Stimulated activated CD8-positive, alpha-beta memory T cell treated with anti-CD3 and anti-CD28 coated beads, Interleukin-15, amount 100 ng/mL, for 24 hours (primary cell): ENCODE measurements at places on chromosomes 2 and 18.

- no peak for DNase-seq
These were observed 23.2 kb upstream of the RNF103 start for GRCh38 chr2:86646865-86647264.

DNA sequence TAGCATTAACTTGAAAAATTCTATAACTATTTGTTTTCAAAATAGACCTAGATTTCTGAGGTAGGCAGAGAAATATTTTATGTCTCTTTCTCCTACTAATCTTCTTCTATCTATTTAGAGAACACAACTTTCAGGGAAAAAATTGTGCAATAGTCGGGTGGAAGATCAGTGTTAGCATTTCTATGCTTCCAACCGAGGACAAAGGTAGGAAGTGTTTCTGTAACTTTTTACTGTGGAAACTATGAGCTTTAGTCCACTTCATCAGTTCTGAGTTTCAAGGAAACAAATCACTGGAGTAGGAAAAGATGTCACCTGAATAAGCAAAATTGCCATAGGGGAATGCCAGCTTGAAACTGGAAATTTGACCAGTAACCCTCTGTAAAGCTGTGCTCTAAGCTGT lies 207.7 kb upstream of the CTAGE1 start:
- no peak for DNase-seq

GRCh38 chr18:79816981-79817606 lies 19.4 kb downstream of the KCNG2 start:
- DNase-seq: no peak

DNA sequence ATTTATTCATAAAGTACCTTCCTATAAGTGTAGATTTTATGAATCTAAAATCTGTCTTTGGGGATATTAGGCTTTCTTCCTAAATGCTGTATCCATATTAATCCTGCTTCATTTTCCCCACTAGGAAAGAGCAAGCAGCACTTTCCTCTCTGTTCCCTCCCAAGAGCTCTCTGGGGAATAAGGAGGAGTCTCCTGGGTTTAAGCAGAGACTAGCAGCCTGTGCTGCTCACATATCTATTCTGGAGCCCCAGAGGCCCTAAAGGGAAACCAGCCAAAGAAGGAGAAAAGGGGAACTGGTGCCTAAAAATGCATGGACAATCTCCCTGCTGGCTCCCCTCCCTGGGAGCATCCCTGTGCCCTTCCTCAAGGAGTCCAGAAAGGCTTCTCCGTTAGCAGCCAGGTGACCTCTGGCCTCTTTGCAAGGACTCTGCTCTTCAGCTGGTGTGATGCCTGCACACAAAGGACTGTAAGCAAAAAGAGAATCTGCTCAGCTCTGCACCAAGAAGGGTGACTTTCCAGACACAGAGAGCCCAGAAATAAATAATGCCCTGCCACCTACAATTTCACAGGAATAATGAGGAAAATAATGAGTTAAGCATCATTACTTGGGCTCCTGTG lies 270.6 kb downstream of the SS18 start:
- no peak for DNase-seq

- no peak for DNase-seq
These were observed 38.8 kb downstream of the NCAPH start for GRCh38 chr2:96374211-96374951.

DNA sequence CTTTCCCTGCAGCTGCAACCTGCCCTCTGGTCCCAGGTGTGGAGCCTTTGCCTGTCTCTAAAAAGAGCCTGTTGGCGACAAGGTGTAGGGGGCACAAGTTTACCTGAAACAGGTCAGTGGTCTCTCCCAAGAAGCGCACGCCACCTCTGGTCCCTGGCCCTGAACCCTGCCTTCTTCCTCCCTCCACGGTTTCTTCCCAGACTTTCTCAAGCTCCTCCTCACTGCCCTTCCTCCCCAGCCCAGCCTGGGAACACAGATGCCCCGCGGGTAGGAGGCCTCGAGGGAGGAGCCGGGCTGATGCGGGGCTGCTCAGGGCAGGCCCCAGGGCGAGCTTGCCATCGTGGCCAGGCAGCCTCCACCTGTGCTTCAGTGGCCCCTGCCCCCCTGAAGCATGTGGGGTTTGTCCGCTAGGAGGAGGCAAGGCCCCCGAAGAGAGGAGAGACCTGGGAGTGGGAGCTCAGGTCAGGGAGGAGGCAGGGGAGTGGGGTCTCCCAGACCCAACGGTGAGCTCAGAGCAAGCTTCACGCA lies 89.5 kb downstream of the SMAD7 start:
- no peak for DNase-seq

GRCh38 chr18:48959921-48960920 lies 9.5 kb upstream of the SMAD7 start:
- no peak for DNase-seq

DNA sequence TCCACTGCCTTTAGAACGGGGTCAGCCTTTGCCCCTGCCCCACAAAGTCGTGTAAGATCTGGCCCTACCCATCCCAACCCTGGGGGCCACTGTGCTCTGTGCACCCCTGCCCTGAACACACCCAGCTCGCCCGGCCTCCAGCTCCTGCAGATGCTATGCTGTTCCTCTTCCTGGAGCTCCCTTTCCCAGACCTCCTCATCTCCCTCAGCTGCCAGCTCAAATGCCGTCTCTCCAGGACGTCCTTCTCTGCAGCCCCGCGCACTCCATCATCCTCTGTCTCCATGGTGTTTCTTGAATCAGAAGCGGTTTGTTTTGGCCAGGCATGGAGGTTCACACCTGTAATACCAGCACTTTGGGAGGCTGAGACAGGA lies 94.1 kb downstream of the SH3BP4 start:
- no peak for DNase-seq

GRCh38 chr18:55731594-55732042 lies 143.6 kb upstream of the TCF4 start:
- DNase-seq: no peak

DNA sequence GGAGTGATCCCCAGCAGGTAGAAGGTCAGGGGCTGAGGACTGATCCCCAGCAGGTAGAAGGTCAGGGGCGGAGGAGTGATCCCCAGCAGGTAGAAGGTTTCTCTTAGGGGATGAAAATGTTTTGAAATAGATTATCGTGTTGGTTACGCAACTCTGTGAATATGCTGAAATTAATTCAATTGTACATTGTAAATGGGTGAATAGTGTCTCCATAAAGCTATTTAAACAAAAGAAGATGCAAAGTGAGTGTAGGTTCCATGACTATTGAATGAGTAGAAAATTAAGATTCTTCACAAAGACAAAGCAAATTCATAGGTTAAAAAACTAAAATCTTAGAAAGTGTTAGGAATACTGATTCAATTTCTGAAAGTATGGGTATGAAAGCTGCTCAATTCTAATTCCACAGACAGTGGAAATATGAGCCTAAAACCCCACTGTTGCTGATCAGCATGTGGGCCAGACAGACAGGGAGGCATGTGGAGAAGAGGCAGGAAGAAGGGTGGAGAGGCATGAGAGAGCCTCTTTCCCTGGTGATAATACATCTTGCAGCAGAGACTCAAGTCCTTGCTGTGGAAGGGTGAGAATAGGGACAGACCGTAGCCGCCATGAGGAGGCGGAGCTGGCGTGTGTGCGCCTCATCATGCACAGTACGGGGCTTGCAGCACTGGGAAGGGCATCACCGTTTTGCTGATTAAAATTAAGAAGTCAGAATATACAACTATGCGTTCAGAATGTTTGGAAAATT lies 85.9 kb upstream of the NFATC1 start:
- no peak for DNase-seq

DNA sequence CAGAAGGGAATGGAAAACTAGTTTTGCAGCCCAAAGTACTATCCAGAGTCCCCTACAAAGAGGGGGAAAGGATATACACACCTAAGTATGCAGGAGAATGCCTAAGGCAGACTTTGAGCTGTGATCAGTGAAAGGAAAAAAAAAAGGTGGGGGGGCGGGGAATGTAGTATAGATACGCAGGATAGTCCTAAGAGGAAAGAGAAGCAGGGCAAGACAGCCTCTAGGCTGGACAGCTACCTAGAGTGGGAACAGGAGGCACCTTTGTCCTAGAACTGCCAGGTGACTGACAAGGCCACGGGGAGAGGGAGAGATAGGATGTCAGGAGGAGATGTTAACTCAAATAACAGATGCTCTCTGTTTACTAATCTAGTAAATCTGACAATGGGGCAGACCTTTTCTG lies 6.0 kb downstream of the REEP1 start:
- no peak for DNase-seq

- DNase-seq: no peak
These were observed 405.3 kb downstream of the MBD2 start for GRCh38 chr18:53819174-53819573.

GRCh38 chr2:12712881-12713280 lies 3.9 kb upstream of the TRIB2 start:
- no peak for DNase-seq

DNA sequence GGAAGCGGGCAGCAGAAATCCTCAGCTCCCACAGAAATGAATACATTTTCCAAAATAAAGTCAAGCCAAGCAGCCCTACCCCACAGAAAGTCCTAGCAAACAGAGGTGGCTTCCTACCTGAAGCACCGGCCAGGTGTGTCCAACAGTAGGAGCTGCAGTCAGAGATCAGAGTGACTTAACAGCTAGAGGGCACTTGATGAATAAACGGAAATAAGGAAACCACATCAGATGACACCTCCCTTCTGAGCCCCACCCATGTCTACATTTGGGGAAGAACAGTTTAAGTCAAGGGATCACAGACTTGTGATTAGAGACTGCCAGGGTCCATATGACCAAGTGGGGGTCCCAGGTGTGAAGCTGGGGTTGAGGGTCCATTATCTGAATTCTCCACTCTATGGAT lies at the start of gene CXCR1:
TSS of gene CXCR1 (minus strand) at position 172 of the 400 bp plus-strand sequence. CDS start 1,751 bp downstream, outside the sequence.
- no peak for DNase-seq

DNA sequence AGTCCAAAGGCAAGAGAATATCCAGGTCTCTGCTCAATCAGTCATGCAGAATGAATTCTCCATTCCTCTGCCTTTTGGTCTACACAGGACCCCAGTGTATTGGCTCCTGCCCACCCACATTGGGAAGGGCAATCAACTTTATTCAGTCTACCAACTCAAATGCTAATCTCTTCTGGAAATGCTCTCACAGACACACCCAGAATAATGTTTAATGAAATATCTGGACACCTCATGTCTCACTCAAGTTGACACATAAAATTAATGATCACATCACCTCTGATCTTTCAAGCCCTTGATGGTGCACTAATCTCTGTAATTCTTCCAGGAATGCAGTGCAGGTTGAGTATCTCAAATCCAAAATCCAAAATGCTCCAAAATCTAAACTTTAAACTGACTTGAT lies 315.6 kb downstream of the HRH4 start:
- DNase-seq: no peak

DNA sequence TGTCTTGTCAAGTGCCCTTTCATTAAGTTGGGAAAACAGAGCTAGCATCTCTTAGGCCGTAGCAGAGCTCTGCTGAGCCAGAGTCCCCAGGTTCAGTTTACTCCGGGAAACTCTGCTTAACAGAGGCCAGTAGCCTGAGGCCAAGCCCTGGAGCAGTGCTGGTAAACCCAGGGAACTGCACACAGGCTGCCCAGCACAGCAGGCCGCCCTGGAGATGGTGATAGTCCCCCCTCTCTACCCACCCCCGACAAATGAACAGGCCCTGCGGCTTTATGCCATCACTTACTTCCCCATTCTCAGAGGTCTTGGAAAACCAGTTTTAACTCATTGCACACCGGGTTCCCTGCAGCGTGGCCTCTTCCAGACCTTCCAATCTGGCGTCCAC lies 3.5 kb downstream of the CNNM4 start:
- DNase-seq: no peak
